ENCODE measurements at places on chromosomes 3 and 15.

- DNase-seq = no peak
Measured at GRCh38 chr3:131819381-131820055, 215.3 kb downstream of the CPNE4 start.

GRCh38 chr3:58063022-58063815, 55.0 kb downstream of the FLNB start:
- DNase-seq = no peak

- DNase-seq = no peak
Measured at GRCh38 chr15:95869920-95870319, 460.6 kb upstream of the NR2F2 start.

DNA sequence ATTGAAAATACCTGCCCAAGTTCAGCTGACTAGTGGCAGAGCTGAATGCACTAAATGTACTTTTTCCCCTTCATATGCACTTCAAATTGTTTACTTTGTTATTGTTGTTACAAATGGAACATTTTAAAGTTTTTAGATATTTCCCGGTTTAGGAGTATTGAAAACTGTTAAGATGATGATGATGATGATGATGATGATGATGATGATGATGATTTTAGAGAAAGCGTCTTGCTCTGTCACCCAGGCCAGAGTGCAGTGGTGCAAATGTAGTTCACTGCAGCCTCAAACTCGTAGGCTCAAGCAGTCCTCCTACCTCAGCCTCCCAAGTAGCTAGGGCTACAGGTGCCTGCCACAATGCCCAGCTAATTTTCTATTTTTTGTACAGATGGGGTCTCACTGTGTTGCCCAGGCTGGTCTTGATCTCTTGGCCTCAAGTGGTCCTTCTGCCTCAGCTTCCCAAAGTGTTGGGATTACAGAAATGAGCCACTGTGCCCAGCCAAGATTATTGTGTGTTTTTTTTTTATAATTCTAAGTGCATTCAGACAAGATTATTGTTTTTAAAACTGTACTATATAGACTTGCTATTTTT, 45.9 kb upstream of the SLC22A13 start:
- DNase-seq = no peak

GRCh38 chr3:5205165-5205941, 17.8 kb downstream of the EDEM1 start:
- no peak for DNase-seq

DNA sequence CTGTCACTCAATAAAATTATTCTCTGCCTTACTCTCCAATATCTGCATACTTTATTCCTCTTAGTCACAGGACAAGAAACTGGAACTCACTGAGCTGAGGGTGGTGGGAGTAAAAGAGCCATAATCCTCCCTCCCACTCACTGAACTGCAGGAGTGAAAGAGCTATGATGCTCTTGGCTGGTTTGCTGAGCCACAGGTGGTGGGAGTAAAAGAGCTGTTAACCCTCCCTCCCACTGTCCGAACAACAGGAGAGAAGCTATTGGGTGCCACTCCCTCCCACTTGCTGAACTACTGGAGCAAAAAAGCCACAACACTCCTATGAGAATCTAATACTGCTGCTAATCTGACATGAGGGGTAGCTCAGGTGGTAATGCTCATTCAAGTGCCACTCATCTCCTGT, 391.0 kb downstream of the NSUN3 start:
- DNase-seq = no peak

GRCh38 chr15:29225534-29226234, 43.9 kb downstream of the NSMCE3 start:
- DNase-seq = no peak

- DNase-seq = no peak
Measured at GRCh38 chr15:62533687-62534086, 368.6 kb upstream of the C2CD4B start.

DNA sequence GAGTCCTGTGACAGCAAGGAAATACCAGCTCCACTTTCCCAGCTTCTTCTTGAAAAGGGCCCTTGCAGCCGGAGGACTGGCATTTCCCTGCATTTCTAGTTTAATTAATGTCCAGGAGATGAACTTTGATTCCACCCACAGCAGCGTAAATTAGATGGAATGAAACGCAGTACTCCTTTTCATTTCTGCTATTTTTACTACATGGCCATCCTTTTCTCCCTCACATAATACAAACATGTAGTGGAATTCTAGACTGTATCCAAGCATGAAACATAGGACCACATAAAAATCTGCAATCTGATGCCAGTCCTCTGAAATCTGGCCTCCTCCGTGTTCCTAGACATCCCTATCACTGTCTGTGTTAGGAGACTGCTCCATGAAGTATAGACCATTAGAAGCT, 403.2 kb downstream of the NR2F2 start:
- no peak for DNase-seq

DNA sequence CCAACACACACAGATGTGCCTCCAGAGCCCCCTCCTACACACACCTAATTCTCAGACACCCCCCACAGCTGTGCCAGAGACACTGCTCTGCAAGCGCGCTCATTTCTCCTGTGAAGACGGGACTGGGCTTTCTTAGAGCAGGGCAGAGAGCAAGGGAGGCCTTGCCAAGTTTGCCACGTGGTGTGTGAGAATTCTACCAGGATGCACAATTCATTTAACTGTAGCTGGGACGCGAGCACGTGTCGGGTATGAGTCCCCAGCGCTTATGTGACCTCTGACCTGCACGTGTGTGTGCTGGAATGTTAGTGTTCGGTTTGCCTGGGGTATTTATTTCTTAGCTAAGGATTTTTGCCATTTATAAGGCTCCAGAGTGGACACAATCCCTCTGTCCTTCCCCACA, 37.0 kb downstream of the FEM1B start:
- DNase-seq = peak; percentile 7

GRCh38 chr15:50880651-50881114, 27.8 kb upstream of the AP4E1 start:
- DNase-seq = no peak

GRCh38 chr3:27165321-27165721, 203.9 kb downstream of the NEK10 start:
- no peak for DNase-seq

GRCh38 chr15:55601374-55601773, 13.2 kb upstream of the PYGO1 start:
- no peak for DNase-seq

- DNase-seq = no peak
Measured at GRCh38 chr15:37652646-37653417, 281.6 kb upstream of the TMCO5A start.

- DNase-seq = no peak
Measured at GRCh38 chr3:135916310-135916709, 49.2 kb upstream of the PPP2R3A start.

- peak; percentile 9 for DNase-seq
Measured at GRCh38 chr15:73317651-73318462, 50.9 kb downstream of the HCN4 start.

DNA sequence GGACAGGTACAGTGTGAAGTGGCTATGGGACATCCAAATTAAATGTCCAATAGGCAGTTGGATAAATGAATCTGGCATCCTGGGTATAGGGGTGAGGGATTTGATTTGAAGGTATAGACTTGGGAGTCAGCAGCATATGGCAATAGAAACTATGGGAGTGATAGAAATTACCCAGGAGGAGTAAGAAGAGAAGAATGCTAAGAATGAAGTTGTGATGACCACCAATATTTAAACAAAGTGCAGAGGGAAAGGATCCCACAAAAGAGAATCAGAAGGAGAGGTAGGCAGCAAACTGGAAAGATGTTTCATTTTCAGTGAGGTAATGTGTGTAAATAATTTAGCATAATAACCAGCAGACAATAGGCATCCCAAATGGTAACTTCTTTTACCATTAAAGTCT, 13.8 kb upstream of the MSL2 start:
- no peak for DNase-seq

DNA sequence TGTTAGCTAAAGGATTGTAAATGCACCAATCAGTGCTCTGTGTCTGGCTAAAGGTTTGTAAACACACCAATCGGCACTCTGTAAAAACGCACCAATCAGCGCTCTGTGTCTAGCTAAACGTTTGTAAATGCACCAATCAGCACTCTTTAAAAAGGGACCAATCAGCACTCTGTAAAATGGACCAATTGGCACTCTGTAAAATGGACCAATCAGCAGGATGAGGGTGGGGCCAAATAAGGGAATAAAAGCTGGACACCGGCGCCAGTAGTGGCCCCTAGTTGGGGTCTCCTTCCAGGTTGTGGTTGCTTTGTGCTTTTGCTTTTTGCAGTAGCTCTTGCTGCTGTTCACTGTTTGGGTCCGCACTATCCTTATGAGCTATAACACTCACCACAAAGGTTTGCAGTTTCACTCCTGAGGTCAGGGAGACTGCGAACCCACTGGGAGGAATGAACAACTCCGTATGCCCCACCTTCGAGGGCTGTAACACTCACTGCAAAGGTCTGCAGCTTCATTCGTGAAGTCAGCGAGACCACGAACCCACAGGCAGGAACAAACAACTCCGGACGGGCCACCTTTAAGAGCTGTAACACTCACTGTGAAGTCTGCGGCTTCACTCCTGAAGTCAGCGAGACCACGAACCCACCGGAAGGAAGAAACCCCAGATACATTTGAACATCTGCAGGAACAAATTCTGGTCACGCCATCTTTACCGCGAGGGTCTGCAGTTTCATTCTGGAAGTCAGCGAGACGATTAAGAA, 1.1 kb upstream of the SUCLG2 start:
- no peak for DNase-seq

DNA sequence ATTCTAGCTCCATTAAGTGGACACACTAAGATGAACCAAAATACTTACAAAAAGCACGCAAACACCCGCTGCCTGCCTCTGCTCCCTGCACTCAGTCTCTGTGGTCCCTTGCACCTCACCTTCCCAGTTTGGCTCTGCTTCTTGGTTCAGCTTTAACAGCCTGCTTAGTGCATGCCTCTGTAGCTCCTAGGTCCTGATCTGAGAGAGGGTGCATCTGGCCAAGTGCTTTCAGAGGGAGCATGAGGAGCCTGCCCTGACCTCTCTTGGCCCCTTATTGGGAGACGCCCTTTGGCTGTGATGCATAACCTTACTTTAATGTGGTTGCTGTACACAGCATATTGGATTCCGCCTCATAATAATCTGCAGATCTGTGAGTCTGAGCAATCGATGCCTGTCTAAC, 21.2 kb upstream of the ATP10A start:
- no peak for DNase-seq

DNA sequence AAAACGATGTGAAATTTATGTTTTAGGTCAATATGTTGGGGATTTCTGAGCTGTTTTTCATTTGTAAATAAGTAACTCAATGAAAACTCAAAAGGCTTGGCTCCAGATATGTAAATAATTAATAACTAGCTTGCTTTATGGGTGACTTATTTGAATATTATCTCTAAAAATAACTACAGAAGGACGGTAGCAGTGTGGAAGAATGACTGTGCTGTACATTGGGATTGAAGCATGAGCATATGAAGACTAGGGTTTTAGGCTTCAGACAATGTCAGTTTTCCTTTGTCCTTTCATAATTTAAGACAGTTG, 343.9 kb downstream of the GRM7 start:
- no peak for DNase-seq

- DNase-seq = no peak
Measured at GRCh38 chr15:78080088-78080460, 2.6 kb upstream of the TBC1D2B start.

DNA sequence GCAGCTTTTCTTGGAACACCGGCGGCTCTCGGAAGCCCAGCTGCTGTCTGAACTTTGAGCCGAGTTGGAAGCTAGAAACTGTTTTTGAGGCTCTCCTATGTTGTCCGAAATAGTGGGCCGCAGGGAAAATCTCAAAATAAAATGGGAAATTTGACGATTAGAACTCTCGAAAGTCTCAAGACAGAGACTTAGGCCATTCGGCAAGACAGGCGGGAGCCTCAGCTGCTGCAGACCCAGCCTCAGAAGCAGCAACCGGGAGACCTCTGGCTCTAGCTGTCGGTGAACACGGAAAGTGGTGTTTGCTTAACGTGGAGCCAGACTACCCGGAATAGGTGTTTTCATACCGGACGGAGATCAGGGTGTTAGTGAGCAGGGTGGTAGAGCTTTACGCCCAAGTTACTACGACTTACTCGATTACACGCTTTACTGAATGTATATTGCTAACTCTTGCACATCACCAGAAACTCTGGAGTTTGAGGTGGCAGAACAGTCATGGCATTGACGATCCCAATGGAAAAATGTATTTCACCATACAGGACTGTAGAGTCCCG, 357 bp upstream of the MAN2C1 start:
- peak; percentile 30 for DNase-seq

DNA sequence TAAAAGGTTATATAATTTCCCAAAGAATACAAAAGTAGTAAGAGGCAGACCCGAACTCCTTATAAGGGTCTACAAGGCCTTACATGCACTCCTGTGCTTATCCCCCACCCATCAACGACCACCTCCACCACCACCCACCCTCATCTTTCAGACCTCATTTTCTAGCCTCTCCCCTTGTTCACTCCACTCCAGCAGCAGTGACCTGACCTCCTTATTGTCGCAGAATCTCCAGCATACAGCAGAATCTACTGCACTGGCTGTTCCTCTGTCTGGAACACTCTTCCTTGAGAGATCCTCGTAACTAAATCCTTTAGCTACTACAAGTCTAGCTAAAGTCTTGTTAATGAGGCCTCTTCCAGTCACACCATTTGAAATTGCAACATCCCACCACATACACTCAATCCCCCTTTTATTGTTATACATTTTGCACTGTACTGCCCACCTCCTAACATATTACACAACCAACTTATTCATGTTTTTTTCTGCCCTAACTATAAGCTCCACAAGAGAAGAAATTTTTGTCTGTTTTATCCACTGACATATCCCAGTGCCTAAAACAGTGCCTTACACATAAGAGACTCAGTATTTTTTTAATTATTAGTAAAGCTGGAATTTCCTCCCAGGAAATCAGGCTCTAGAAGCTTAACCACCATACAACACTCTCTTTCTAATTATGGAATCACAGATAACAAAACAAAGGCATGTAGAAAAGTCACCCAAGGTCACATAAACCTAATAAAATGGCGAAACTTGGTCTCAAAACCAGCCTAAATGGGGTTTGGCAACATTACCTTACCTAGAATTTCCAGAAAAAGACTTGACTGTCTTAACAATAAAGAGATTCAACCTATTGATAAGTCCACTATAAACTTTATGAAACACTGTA, 40.2 kb downstream of the ZNF148 start:
- no peak for DNase-seq

- DNase-seq = peak; percentile 16
Measured at GRCh38 chr15:57082054-57082728, 163.7 kb downstream of the TCF12 start.

GRCh38 chr3:15404767-15405166, 22.6 kb downstream of the METTL6 start:
- no peak for DNase-seq
